ENCODE measurements at places on chromosomes 3 and 15.
A peak's percentile ranks its signal among the peaks of the same experiment; 100 is the strongest.

DNA sequence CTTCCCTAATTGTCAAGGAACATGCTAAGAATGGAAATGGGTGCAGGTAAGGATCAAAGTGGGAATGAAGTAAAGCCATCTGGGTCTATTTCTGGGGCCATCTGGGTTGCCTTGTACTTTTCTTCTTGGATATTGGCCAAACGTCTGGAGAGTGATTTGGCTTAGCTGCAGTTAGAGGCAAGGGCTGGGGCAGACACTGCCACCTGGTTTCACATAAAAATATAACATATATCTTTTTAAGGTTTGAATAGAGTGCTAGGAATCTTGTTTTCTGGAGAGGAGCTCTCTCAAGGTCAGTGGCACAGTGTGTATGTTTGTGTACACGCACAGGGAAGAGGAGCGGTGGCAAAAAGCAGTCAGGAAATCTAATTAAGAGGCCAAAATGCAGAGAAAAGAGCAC is 24.7 kb upstream of the EOMES start:
- DNase-seq = no peak

- DNase-seq = no peak
Measured at GRCh38 chr3:176568189-176568588, 629.1 kb downstream of the TBL1XR1 start.

- DNase-seq = peak; percentile 78
Measured at GRCh38 chr15:89167267-89168176, 53.9 kb downstream of the RLBP1 start.

DNA sequence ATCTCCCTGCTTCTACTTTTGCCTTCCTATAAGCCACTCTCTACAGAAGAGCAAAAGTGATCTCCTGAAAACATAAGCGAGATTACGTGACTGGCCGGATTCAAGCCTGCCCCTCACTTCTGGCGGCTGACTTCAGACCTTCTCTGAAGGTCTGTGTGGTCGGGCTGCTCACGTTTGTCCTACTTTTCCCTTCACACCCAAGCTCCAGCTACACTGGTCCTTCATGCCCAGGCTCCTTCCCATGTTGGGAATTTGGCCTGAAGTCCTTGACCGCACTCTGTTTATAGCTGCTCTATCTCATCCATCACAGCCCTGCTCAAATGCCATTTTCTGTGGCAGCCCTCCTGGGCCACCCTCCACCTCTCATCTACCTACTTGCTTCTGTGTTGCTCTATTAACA is 6.7 kb upstream of the PLA2G4E start:
- DNase-seq = no peak

- no peak for DNase-seq
Measured at GRCh38 chr15:68186671-68187397, 18.3 kb downstream of the CALML4 start.

- DNase-seq = peak; percentile 23
Measured at GRCh38 chr15:85854345-85855097, 59.8 kb upstream of the KLHL25 start.

DNA sequence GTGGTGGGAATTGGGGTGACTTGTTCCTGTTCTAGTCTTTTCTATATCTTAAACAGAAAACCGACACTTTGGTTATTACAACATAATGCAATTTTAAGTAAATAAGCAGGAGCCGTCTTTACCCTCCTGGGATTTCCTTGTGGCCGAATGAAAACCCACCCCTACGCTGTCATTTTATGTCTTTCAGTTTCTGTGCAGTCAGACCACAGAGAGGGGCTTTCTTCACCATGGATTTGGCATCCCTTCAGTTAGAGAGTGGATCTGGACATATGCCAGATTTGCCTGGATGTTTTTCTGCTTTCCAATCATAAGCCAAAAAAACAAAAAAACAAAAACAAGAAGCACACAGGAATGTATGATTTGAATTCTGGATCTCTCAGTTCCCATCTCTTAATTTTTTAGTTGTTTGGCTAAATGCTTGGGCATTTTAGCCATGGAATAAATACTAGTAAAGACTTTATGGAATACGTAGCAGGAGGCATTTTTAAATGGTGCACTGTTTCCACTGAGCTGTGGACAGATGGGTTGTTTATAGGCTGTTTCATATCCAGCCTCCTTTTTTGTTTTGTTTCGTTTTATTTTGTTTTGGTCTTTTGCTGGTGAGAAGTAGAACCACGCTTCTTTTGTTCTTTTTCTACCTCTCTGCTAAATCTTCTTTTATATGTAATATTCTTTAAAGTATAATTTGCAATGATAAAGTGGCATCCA is 272.9 kb downstream of the FEZF2 start:
- no peak for DNase-seq

GRCh38 chr15:61099020-61099810 is 129.9 kb downstream of the RORA start:
- DNase-seq = no peak

GRCh38 chr3:53192608-53193007 is 31.6 kb downstream of the PRKCD start:
- no peak for DNase-seq

- DNase-seq = no peak
Measured at GRCh38 chr15:40302981-40303380, 4.8 kb downstream of the PLCB2 start.

- no peak for DNase-seq
Measured at GRCh38 chr3:151630035-151630434, 103.7 kb upstream of the AADACL2 start.

GRCh38 chr3:156273111-156273694 is 152.8 kb downstream of the KCNAB1 start:
- no peak for DNase-seq

DNA sequence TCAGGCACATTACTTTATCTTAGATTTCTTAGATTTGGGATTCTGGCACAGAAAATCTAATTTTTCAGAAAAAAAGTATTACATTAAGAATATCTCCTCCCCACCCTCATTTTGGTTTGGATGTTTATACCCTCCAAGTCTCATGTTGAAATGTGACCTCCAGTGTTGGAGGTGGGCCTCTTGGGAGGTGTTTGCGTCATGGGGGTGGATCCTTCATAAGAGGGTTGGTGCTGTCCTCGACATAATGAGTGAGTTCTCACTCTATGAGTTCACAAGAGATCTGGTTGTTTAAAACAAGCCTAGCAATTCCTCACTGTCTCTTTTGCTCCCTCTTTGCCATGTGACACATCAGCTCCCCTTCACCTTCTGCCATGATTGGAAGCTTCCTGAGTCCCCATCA is 45.6 kb upstream of the WWTR1 start:
- DNase-seq = no peak

- DNase-seq = no peak
Measured at GRCh38 chr3:152849996-152850578, 15.2 kb downstream of the P2RY1 start.

DNA sequence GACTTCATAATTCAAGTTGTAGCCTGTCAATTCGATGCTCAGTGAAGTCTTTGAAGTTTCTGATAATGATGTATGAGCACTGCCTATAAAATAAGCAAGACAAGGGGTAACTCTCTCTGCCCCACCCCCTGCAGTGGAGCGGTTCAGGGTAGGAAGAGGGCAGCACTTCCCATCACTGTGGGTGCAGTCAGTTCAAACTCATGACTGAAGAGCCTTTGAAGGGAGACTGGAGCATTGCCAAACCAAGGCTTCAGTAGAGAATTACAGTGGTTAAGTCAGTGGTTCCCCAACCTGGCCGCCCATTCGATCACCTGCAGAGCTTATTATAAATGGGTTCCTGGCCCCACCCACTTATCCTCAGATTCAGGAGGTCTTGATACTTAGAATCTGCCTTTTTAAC is 190.6 kb downstream of the SHQ1 start:
- no peak for DNase-seq

- DNase-seq = no peak
Measured at GRCh38 chr3:46410669-46411068, 3.6 kb downstream of the CCRL2 start.

DNA sequence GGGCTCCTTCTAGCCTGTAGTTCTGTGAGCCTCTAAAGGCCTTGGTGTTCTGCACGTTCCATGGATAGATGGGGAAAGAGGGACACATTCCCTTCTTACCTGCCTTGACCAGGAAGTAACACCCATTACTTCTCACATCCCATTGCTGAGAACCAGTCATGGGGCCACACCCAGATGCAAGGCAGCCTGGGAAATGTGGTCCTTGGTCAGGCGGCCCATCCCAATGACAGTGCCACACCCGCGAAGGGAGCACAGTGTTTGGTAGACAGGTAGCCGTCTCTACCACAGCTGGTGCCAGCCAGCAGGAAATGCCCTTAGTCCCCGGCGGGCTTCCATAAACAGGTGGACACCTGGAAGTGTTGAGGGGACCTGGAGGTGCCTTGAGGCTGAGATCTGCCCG is 23.2 kb upstream of the LCTL start:
- DNase-seq = no peak

DNA sequence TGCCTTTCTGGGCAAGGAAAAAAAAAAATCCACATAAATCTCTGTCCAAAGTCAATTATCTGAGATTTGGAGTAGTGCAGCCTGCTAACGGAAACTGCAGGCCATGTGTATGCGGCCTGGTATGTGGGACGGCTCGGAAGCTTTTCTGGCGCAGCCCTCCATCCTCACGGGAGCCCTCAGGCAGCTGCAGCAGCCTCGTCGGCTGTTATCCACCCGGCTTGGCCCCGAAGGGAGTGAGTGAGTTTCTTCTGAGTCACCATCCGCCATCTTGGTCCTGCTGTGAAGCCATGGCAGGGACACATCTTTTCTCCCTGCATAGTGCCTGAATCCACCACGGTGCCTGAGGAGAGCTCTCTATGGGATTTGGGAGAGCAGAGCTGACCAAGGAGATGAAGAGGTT is 62.8 kb downstream of the POLR2M start:
- no peak for DNase-seq

GRCh38 chr15:99138491-99138982 is 33.7 kb downstream of the SYNM start:
- no peak for DNase-seq

- DNase-seq = peak; percentile 65
Measured at GRCh38 chr3:9787714-9788113, 4.6 kb downstream of the TADA3 start.

- DNase-seq = no peak
Measured at GRCh38 chr3:48555231-48555948, 1.2 kb downstream of the PFKFB4 start.

GRCh38 chr15:63080634-63081250 is 38.2 kb downstream of the TPM1 start:
- no peak for DNase-seq

- DNase-seq = no peak
Measured at GRCh38 chr3:94064243-94064860, 1.5 kb downstream of the NSUN3 start.

- DNase-seq = no peak
Measured at GRCh38 chr3:161854232-161854771, 357.7 kb downstream of the OTOL1 start.

GRCh38 chr3:188126934-188127333 is 27.0 kb upstream of the LPP start:
- no peak for DNase-seq

GRCh38 chr15:52653431-52653964 is 25.7 kb downstream of the ATOSA start:
- no peak for DNase-seq

- DNase-seq = no peak
Measured at GRCh38 chr3:151383956-151384355, 597 bp downstream of the P2RY12 start.

DNA sequence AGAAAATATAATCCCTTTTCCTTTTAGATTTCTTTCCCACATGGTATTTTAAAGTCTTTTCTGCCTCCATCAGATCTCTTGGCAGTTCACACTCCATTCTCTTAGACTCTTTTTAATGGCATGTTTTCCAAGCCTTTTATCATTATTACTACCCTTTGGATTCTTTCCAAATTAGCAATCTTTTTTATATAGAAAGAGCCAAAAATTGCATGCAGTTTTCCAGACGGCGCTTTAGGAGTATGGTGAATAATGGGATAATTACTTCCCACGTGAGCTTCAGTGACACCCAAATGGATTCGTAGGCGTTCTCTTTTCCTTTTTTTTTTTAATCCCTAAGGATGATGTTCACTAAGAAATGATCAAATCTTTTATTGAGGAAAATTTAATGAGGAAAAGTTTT is 354.8 kb upstream of the DNAJC19 start:
- DNase-seq = no peak
